ENCODE measurements at places on chromosomes 12 and 14.

DNA sequence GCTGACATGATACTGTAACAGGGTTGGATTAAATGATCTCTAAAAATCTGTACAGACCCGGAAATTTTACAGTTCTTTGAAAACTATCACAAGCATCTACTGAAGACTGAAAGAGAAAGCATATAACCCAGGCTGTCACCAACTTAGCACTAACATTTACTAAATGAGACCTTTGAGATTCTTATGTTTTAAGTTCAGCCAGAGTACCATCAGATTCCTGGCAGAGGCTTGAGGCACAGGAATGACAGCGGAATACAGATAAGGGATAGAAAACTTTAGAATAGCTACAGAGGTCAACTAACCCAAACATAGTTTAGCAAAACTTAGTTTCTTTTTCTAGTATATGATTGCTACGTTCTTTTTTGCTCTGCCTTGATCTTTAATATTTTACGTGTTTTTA, 91.6 kb upstream of the FERMT2 start:
- no peak for DNase-seq

DNA sequence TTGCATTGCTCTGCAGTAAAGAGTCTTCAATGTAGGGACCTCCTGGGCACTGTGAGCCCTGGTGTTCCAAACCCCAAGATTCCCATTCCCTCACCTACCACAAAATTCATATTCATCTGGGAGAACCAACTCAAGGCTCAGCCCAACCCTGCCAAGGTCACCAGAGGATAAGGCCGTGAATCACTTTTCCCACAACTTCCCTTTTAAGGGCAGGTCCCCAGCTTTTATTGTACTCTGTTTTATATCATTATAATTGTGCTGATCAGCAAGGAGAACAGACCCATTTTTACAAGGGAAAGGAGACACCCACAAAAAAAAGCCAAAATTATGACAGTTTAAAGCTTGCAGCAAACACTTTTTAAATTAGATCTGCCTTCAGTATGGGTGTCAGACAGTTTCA, 363.0 kb upstream of the FKBP4 start:
- no peak for DNase-seq

- DNase-seq = no peak
These were observed 5.1 kb downstream of the KLC1 start for GRCh38 chr14:103634156-103634555.

- no peak for DNase-seq
These were observed 22.0 kb downstream of the CHGA start for GRCh38 chr14:92944976-92945375.

DNA sequence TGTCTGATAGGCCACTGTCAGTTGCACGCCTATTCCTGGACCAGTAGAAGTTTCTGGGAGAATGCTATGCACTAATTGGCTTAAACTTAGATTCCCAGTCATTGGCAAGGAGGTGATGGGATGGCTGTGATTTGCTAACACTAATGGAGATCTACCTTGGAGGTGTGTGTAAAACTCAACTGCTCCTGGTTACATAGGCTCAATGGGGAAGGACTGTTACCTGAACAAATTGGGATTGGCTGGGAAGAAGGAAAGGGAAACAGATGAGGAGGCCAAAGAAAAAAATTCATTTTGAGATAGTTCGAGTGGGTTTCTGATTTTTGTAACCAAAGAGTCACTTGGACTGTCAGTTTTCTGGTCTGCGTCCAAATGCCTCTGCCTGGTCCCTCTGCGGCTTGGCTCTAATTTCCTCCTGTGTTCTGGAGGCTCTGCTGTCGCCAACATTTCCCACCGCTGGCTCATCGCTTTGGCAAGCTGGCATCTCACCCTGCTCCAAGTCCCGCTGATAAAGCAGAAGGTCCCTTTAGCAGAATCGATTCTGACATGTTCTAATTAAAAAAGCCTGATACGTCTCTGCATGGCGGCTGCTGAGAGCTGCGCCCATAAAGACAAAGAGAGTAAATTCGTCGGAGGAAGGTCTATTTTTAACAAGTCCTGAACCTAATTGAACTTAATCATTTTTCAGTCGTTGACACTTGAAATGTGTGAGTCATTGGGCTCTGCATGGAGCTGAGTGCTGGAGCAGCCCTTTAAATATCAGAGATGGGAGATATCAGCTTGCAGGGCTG, 2.0 kb upstream of the CCDC63 start:
- no peak for DNase-seq

DNA sequence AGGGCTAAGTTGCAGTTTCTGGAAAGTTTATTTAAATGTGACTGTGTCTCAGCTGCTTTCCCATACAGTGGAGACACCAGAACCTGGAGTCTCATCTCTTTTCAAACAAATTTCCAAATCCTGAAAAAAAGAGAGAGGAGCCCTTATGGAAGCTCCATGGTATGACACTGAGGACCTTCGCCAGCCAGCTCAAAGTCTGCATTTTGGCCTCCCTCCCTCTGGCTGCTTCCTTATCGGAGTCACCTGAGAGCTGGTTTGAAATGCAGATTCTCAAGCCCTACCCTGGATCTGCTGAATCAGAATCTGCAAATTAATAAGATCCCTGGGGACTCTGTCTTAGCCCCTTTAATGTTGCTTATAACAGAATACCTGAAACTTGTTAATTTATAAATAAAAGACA, 21.7 kb upstream of the JDP2 start:
- no peak for DNase-seq

GRCh38 chr12:8603856-8604255, 8.8 kb downstream of the AICDA start:
- DNase-seq = no peak

DNA sequence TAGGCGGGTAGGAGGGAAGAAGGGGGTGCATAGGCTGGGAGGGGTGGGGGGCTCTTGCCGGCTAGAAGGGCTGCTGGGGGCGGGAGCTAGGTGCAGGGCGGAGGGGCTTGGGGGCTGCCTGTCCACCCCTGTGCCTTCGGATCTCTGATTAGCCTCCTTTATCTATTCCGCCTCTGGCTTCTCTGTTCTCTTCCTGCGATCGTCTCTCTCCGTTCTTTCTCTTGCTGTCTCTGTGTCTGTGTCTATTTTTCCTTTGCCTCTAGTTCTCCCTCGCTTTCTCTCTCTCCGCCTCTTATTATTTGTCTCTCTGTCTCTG, 166.7 kb upstream of the LHX5 start:
- no peak for DNase-seq

DNA sequence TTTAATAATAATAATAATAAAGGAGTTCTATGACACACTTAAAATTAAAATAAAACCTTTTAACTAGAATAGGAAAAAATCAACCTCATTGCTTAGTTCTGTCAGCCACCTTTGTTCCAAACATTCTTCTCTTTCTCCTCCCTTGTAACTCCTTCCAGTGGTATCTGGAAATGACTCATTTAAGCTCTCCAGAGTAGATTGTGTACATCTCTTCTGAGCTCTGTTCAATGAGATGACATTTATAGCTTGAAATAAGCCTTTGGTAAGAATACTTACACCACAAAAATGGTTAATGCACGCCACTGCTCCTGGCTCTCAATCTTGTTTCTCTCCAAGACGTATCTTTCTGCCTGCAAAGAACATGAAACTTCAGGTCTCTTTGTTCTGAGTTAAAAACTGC, 70.3 kb downstream of the STAB2 start:
- no peak for DNase-seq

DNA sequence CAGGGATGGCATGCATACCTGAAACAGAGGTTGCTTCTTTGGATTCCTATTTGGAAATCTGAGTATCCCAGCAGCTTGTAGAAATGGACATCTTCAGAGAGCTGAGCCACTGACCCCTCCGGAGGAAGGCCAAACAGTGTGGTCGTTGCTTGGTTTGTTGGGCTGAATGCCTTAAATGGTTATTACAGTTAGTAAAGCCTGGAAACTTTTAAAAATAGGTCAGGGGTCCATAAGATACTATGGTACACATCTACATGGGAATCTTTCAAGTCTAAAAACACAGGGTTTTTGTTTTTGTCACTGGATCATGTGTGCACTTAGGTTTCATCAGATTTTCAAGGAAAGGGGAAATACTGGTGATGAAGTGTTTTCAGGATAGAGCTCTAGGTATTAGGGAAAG, 7.7 kb downstream of the DYRK2 start:
- DNase-seq = no peak

DNA sequence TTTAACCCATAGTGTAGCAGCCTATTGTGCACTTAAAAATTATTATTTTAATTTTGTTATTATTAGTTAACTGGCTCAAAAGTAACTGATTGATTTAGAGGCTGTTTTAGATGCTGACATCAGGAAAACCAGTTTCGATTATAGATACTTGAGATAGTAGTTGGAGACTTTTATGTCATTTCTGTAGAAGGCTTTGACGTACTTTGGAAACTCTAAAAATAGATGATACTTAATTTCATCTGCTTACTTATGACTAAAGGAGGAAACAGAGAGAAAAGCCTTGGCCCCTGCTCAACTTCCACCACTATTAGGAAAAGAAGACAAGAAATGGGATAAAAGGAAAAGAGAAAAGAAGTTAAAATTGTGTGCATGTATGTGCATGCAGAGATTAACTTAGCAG, 219.3 kb upstream of the HMGA2 start:
- DNase-seq = no peak

DNA sequence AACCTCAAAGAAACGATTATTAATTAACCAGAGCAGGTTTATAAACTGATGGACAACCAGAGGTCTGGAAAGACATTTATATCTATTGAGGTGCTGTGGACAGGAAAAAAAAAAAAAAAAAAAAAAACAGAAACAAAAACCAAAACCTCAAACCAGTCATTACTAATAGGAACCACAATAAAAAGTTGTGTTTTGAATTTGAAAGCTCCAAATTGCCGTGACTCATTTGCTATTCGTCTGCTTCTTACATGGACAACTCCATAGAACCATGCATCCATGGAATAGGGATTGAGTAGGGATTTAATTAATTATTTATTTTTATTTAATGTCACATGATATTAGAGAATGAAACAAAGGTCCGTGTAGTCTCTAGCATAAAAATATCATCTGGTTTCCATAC, 134.1 kb upstream of the SSTR1 start:
- no peak for DNase-seq

GRCh38 chr12:19288603-19289244, 150.6 kb upstream of the AEBP2 start:
- DNase-seq = peak; percentile 47

DNA sequence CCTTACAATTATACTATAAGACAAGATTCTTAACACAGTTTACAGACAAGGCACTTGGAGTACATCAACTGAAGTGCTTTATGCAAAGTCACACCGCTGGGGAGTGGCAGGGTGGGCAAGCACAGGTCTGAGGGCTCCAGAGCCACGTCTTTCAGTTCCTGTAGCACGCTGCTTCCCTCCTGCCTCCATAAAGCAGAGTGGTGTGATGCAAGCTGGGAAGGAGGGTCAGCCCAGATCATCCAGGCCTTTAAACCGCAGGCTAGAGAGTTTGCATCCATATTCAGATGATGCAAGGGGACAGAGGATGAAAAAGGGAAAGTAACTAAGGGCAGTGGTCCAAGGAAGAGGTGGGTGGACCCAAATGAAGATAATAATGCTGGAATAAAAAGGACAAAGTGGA, 132.6 kb downstream of the ITPR2 start:
- DNase-seq = no peak

DNA sequence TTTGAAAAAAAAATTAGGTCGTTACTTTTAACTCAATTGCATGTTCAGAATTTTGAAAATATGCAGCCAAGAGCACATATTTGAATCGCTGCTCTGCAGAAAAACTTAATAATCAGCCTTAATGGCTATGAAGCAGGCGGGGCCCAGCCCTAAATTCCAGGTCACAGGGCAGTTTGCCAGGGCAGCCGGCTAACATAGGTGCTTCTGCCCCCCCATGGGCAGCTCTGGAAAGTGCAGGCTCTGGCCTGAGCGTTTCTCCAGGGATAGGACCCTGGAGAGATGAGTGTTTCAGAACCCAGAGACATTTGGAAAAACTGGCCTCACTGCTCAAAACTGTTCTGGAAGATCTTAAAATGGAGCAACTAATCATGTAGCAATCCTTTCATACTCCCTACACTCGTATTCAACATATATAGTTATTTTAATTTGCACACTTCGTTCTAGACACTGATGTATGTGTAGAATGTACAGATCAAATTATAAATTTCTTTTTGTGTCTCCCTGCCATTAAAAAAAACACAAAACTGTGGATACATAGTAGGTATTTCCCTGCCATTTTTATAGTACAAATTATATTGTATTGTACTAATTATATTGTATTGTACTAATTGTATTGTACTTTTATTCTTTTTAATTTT, 26.0 kb upstream of the PTGR2 start:
- peak; percentile 76 for DNase-seq

DNA sequence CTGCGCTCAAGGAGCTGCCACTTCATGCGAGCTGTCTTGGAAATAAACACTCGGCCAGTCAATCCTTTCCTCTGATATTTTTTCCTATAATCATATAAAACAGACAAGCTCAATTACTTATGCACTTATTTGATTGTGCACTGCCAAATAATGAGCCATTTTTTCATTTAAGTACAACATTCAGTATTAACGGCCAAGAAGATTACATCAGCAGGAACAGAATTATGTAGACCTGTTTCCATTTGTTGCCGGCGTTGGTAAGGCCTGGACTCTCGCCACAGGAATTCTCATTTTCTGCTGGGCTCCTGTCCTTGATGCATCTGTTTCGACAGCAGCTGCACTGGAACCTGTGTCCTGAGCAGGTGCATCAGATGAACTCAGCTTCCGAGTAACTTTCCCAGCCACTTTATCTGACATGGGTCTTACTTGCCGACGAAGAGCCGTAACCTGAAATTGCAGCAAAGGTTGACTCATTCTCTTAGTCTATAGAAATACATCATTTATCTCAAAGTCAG, 110.2 kb downstream of the KIF21A start:
- DNase-seq = no peak

GRCh38 chr12:19624491-19624890, 185.2 kb downstream of the AEBP2 start:
- peak; percentile 18 for DNase-seq

DNA sequence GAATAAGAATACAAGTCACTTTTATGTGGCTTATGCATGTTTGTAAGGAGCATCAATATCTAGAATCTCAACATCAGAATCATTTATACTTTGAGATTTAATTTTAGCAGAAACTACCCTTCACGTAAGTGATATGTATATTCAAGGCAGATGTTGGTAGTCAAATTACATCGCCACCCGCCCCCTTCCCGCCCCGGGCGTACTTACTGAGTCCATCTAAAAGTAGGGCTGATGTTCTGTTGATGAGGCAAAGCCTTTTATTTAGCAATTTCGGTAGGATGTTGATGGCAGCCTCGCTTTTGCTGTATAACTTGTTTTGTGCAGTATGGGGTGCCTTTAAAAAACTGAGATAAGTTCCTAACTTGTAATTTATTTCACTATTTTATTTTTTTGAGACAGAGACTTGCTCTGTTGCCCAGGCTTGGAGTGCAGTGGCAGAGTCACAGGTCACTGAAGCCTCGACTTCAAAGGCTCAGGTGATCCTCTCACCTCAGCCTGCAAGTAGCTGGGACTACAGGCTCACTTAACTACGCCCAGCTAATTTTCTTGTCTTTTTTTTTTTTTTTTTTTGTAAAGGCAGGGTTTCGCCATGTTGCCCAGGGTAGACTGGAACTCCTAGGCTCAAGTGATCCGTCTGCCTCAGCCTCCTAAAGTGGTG, 30.8 kb downstream of the KTN1 start:
- no peak for DNase-seq

DNA sequence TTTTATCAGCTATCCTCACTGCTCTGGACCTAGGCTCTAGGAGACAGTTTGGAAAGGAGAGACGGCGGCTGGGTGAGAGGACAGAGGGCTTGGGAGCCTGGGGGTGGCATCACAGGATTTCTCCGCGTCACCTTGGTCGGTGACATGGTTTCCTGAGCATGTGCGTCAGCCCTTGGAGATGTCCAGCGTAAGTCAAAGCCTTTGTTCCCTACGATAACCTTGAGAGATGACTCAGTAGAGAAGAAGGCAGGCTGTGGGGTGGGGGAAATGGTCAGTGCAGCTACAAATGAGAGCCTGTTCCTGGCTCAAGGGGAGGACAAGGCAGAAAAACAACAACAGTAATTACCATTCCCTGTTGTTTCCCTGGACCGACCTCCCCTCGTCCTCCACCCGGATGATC, 90.2 kb upstream of the TBX3 start:
- DNase-seq = peak; percentile 78

Measured in COLO829 (cell line).